ENCODE measurements at places on chromosomes 1 and 21.

DNA sequence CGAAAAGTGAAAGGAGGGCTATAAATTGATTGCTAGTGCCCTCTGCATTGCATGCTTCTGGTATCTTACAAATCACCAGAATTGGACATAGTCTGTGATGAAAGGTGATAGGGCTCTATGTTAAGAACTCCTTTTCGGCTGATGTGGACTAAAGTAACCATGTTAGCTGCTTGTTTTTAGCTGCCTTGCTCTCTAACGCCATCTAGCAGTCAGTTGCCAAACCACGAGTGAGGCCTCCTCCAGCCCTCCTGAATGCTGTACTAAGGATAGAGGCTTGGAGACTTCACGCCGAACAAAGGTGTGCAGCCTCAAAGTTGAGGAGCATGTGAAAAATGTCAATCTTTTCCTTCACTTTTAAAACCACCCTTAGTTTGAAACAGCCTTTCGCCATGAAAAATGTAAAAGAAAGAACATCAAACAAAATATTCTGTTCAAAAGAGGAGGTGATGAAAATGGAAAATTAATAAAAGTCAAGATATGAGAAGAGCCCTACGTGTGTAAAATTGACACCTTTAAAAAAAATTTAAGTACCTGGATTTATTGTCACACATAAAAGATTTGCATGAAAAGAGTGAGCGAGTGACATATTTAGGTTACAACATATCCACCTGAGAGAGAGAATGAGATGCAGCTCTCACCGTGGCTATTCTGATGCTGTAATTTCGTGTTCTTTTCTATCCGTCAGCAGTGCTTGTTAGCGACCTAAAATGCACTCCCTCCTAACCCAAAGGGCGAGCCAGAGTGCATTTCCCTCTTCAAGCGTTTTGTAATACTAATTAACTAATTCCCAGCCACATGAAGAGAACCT, 8.1 kb downstream of the LRRC53 start:
- peak; percentile 70 for DNase-seq

GRCh38 chr1:162011337-162012012, 12.2 kb downstream of the OLFML2B start:
- DNase-seq: no peak

- no peak for DNase-seq
Measured at GRCh38 chr1:30363031-30363430, 360.4 kb downstream of the MATN1 start.

GRCh38 chr1:41385398-41386195, 24.4 kb downstream of the FOXO6 start:
- no peak for DNase-seq

DNA sequence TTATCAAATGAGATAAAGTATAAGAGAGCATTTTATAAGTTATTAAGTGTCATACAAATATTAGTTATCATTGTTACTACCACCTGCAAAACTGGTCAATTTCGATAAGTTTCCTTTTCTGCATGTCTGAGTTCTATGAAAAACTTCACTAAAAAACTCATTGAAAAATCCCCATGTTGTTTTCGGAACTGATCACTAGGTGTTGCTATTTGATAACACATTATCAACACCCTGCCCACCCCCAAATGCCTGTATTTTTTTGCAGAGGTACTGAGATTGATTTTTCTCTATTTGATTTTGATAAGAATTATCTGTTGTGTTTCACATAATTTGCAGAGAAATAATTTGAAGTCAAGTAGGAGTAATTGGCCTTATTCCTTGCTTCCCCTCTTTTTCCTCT, 22.1 kb upstream of the DISP1 start:
- DNase-seq: peak; percentile 37

DNA sequence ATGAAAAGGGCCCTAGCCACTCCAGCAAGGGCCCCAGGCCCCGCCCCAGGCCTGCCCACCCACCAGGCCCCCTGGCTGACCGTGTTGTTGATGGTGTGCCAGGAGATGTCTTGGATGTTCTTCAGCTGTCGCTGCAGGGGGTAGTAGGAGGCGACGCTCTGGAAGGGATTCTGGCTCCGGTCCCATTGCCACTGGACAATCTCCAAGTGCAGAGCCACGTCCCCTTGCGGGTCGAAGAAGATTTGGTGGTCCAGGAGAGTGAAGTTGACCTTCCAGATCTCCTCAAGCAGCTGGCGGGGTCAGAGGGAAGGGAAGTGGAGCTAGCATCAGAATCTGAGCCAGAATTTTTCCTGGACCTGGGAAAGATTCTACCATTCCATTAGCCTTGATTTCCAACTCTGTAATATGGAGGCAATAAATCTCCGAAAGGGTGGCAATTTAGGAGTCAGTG, 10.2 kb downstream of the TAS1R2 start:
- no peak for DNase-seq

DNA sequence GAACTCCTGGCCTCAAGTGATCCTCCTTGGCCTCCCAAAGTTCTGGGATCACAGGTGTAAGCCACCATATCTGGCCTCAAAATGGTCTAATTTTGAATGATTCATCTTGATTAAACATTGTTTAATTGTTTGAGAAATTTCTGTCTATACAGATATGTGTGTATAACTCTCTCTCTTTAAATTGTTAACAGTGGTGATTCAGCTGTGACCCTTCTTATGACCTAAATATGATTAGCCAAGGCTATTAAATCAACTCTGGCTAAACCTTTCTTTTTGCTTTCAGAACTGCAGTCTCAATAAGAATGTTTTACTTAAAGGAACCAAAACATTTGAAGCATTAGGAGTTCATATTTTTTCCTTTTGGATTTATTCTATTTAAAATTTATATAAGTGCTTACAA, 19.2 kb upstream of the B3GALT5 start:
- DNase-seq: no peak

- peak; percentile 50 for DNase-seq
Measured at GRCh38 chr1:90964444-90965035, 57.3 kb downstream of the ZNF644 start.

DNA sequence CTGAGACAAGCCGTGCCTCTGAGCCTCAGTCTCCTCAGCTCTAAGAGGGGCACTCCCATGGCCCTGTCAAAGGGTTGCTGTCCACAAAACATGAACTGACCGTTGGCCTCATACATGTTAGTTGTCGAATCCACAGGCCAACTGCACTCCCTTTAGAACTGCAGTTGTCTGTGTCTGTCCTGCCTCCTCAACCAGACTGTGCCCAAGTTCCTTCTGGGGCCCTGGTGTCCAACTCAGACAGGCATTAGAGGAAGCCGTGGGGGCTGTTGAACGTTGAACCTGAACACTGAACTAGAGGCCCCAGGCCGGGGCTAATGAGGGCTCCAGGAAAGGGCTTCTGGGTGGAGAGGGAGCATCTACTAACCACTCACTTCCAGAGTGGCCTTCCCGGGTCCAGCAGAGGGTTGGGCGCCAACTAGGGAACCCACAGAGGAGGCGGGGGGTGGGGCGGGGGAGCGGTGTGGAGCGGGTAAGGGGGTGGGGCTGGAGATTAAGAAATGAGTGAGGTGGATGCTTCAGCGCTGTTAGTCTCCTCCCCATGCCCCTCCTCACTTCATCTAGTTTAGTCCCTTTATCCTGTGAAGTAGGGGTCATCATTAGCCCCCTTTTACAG, at the start of gene RAB42:
TSS of gene RAB42 (plus strand) at position 558 of the 613 bp plus-strand sequence. CDS start 247 bp downstream, outside the sequence.
- DNase-seq: peak; percentile 61

GRCh38 chr1:17236779-17237560, 11.9 kb upstream of the PADI3 start:
- DNase-seq: peak; percentile 93

DNA sequence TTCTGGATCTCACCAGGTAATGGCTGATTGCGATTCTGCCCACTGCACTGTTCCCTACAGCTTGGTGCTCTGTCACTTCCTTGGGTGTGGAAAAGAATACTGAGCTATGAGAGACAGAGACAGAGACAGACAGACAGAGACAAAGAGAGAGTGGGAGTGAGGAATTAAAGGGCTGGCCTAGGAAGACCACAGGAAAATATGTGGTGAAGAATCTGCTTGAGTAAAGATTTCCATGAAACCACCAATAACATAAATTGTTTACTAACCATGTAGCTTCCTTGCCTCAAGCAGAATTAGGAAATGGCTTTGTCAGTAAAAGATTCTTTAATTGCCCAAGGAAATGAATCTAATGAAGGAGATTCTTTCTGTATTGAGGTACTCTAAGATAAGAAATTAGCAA, 54.4 kb downstream of the MPZL1 start:
- DNase-seq: no peak

GRCh38 chr1:117967881-117968280, 38.3 kb downstream of the WDR3 start:
- DNase-seq: peak; percentile 42

GRCh38 chr1:18256282-18257235, 149.0 kb downstream of the IGSF21 start:
- DNase-seq: peak; percentile 76

DNA sequence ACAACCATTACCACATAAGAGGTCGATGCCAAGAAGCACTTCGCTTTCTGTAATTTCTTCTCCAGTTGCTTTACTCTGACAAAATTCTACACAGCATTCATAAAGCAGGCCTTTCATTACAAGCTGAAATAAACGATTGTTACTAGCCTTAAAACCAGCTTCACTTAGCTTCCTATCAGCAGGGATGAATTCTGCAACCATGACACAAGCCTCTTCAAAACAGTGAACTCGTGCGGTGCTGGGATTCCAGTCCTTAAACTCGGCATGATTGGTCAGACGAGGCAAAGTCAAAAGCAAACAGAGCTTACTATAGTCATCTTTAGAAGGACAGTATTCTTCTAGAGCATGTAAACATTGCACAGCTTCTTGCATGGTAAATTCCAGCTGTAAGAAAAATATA, 30.6 kb downstream of the WDR47 start:
- no peak for DNase-seq

GRCh38 chr1:38507563-38507962, 352.0 kb downstream of the RRAGC start:
- no peak for DNase-seq

GRCh38 chr1:162197041-162197531, 127.6 kb downstream of the NOS1AP start:
- DNase-seq: no peak

DNA sequence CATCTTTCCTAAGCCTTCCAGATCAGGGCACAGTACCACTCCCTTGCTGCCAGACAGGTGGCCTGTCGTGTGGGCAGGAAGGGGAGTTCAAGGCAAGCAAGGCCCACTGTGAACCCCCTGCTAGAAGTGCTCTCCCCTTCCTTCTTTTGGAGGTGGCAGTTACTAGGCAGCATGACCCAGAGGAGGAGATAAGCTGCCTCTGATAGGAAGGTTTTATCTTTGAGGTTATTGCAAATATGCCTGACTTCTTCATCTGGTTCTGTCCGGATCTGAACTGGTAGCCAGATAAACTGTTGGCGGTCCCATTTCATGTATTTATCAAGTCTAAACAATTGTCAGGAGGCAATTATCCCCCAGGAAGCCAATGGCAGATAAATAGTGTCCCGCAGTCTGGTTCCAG, 198.2 kb upstream of the LMO4 start:
- peak; percentile 68 for DNase-seq

GRCh38 chr21:45427331-45428271, 22.6 kb downstream of the COL18A1 start:
- no peak for DNase-seq
